ENCODE measurements at places on chromosomes 1 and 21. TPM values are rescaled to one million over a fixed set of nuclear protein-coding genes. Genes with fewer than 3 reads are reported as not detected.

GRCh38 chr1:159900086-159900680, at the start of gene CFAP45:
CFAP45 (minus strand) TSS chr1:159900165; CDS start chr1:159900098, 67 bp downstream.
- no peak for DNase-seq
- no peaks in the 10 kb centered on the region for H3K36me3 ChIP-seq
- H3K27me3 ChIP-seq, result peaks cover 4% of the 10 kb centered on the region
- no peaks in the 10 kb centered on the region for H3K4me1 ChIP-seq
- no peak within 1 kb of the TSS for H3K27ac ChIP-seq
- no peak within 1 kb of the TSS for H3K4me3 ChIP-seq

DNA sequence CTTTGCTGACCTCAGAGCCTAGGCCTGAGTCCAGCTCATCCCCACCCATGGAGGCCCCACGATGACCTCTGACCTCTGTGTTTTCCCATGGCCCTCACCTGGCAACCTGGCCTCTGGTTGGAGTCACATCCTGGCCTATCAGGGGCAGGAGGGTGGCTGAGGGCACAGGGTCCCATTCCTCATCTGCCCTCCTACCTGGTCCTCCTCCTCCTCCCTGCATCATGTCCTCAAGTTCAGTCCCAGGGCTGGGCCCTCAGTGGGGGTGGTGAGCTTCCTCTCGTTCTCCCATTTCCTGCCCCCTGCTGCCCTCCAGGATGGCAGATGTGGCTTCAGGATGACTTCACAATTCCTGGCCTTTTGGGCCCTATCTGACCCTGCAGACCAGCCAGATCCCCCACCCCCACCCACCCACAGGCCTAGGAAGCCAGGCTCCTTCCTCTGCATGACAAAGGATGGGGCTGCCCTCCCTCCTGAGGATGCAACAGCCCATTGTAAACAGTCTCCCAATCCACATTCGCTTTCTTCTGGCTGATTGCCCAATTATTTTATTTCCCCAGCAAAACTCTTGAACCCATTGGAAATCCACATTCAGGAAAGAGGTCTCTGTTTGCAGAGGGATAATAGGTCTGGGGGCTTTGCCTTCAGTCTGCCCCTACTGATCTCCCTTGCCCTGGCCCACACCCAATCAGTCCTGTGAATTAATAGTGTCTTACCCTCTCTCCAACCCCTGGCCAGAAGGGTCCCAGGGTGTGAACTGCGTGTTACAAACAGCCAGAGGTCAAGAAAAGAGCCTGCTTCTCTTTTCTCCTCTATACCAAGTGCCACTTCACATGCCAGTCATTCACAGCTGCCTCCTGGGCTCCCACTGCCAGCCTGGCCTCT, 10.3 kb upstream of the LEFTY1 start:
- no peak for DNase-seq
- H3K27ac ChIP-seq, result no peak overlapping the region
- H3K36me3 ChIP-seq, result no peaks in the 10 kb centered on the region
- H3K4me3 ChIP-seq, result no peak overlapping the region
- peaks cover 29% of the 10 kb centered on the region for H3K27me3 ChIP-seq

The HRNR gene
- not detected for total RNA-seq

GRCh38 chr1:192631749-192632148, 4.2 kb upstream of the RGS13 start:
- no peaks in the 10 kb centered on the region for H3K4me1 ChIP-seq
- no peaks in the 10 kb centered on the region for H3K36me3 ChIP-seq
- no peak overlapping the region for H3K4me3 ChIP-seq
- H3K27me3 ChIP-seq, result peaks cover 16% of the 10 kb centered on the region
- no peak overlapping the region for H3K27ac ChIP-seq

The ESPN gene
- 0.89 TPM for total RNA-seq

The CCDC17 gene
- total RNA-seq, result 2.5 TPM

The TMIGD3 gene
- total RNA-seq, result not detected

GRCh38 chr1:35524106-35524505, 33.1 kb downstream of the KIAA0319L start:
- H3K4me3 ChIP-seq, result no peak overlapping the region
- no peak overlapping the region for H3K27ac ChIP-seq
- DNase-seq, result no peak
- H3K4me1 ChIP-seq, result no peaks in the 10 kb centered on the region
- H3K27me3 ChIP-seq, result no peaks in the 10 kb centered on the region
- H3K36me3 ChIP-seq, result peaks cover 49% of the 10 kb centered on the region

The RCC2 gene
- 133 TPM for total RNA-seq

The C21orf58 gene
- 82.1 TPM for total RNA-seq

The LCE2B gene
- total RNA-seq, result not detected

- no peak overlapping the region for H3K4me3 ChIP-seq
- no peak overlapping the region for H3K27ac ChIP-seq
- no peak for DNase-seq
- H3K36me3 ChIP-seq, result no peaks in the 10 kb centered on the region
- H3K27me3 ChIP-seq, result no peaks in the 10 kb centered on the region
- H3K4me1 ChIP-seq, result no peaks in the 10 kb centered on the region
Measured at GRCh38 chr1:79662596-79662995, 656.1 kb upstream of the ADGRL4 start.

The ADORA1 gene
- not detected for total RNA-seq

DNA sequence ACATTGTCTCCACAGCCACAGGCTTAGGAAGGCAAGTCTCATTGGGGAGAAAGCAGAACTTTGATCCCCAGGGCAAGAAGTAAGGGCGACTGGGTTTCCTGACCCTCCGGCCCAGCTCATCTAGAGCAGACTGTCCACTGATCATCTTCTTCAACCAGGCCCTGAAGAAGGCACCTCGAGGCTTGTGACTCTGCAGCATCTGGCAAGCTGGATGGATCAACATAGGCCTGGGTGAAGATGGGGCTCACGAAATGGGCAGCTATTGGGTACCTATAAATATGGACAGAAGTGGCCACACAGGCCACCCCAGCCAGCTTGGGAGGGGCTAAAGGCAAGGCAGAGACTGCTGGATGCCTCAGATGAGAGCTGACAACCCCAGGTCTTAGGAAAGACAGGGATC, 13.0 kb downstream of the TAL1 start:
- no peak overlapping the region for H3K4me3 ChIP-seq
- no peaks in the 10 kb centered on the region for H3K36me3 ChIP-seq
- H3K4me1 ChIP-seq, result no peaks in the 10 kb centered on the region
- DNase-seq, result no peak
- peaks cover 2% of the 10 kb centered on the region for H3K27me3 ChIP-seq

- H3K27me3 ChIP-seq, result peaks cover 4% of the 10 kb centered on the region
- no peak overlapping the region for H3K4me3 ChIP-seq
- H3K27ac ChIP-seq, result no peak overlapping the region
- no peaks in the 10 kb centered on the region for H3K4me1 ChIP-seq
- peak; percentile 74 for DNase-seq
Measured at GRCh38 chr1:21594935-21595897, 73.9 kb downstream of the RAP1GAP start.

DNA sequence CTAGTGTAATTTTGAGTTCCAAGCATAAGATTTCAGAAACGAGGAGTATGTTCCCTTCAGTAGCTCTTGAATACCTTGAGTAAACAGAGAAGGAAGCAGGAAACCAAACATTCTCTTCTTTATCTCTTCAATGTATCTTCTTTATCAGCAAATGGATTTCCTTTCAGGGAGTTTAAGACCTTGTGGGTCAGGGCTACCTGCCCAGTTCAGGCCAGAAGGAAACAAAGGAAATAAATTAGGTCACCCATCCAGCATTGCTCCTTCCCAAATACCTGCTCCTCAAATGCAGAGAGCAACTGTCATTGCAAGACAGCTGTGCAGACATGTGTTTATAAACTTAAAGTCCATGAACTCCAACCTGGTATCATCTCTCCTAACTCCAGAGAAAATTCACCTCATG, 130.1 kb upstream of the SOD1 start:
- no peak overlapping the region for H3K4me3 ChIP-seq
- H3K4me1 ChIP-seq, result peaks cover 5% of the 10 kb centered on the region
- H3K36me3 ChIP-seq, result no peaks in the 10 kb centered on the region
- peaks cover 5% of the 10 kb centered on the region for H3K27me3 ChIP-seq
- H3K27ac ChIP-seq, result no peak overlapping the region
- DNase-seq, result no peak

- no peak overlapping the region for H3K27ac ChIP-seq
- no peaks in the 10 kb centered on the region for H3K27me3 ChIP-seq
- H3K4me3 ChIP-seq, result no peak overlapping the region
- no peak for DNase-seq
Measured at GRCh38 chr1:27596261-27596660, 7.7 kb downstream of the AHDC1 start.

DNA sequence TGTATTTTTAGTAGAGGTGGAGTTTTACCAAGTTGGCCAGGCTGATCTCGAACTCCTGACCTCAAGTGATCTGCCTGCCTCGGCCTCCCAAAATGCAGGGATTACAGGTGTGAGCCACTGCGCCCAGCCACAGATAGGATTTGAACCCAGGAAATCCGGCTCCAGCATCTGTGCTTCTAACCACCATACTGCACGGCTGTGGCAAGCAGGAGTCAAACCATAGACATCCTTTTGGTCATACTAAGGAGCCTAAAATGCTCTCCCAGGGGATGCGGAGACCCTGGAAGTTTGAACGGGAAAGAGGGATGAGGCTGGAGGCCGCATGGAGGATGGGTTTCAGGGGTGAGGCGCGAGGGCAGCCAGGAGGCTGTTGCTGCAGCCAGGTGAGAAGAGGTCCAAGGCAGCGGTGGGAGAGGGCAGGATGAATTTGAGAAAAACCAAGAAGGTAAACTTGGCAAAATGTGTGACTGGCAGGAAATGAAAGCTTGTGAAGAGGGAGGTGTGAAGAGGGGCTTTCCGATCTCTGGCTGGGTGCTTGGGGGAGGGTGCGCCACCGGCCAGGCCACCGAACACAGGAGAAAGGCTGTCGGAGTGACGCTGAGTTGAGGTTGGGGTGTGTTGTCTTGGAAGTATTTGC, 24.0 kb upstream of the CDK18 start:
- H3K4me1 ChIP-seq, result peaks cover 28% of the 10 kb centered on the region
- peak; percentile 79 for DNase-seq
- peaks cover 17% of the 10 kb centered on the region for H3K27me3 ChIP-seq
- H3K27ac ChIP-seq, result peak overlapping the region; percentile 73
- H3K36me3 ChIP-seq, result no peaks in the 10 kb centered on the region

The KCNA2 gene
- 2.4 TPM for total RNA-seq

GRCh38 chr1:116510361-116510760, 60.5 kb downstream of the CD58 start:
- H3K36me3 ChIP-seq, result peaks cover 38% of the 10 kb centered on the region
- DNase-seq, result peak; percentile 41
- peaks cover 78% of the 10 kb centered on the region for H3K4me1 ChIP-seq
- H3K27me3 ChIP-seq, result no peaks in the 10 kb centered on the region
- H3K4me3 ChIP-seq, result no peak overlapping the region
- peak overlapping the region; percentile 79 for H3K27ac ChIP-seq

The MTARC2 gene
- total RNA-seq, result not detected

GRCh38 chr1:222171005-222171404, 376.9 kb downstream of the HHIPL2 start:
- H3K4me3 ChIP-seq, result no peak overlapping the region
- H3K27ac ChIP-seq, result no peak overlapping the region
- H3K4me1 ChIP-seq, result peaks cover 2% of the 10 kb centered on the region

- H3K4me1 ChIP-seq, result no peaks in the 10 kb centered on the region
- no peak overlapping the region for H3K27ac ChIP-seq
- no peak for DNase-seq
- peaks cover 5% of the 10 kb centered on the region for H3K36me3 ChIP-seq
- no peak overlapping the region for H3K4me3 ChIP-seq
- H3K27me3 ChIP-seq, result peaks cover 10% of the 10 kb centered on the region
Measured at GRCh38 chr1:172917972-172918371, 132.8 kb downstream of the TNFSF18 start.

DNA sequence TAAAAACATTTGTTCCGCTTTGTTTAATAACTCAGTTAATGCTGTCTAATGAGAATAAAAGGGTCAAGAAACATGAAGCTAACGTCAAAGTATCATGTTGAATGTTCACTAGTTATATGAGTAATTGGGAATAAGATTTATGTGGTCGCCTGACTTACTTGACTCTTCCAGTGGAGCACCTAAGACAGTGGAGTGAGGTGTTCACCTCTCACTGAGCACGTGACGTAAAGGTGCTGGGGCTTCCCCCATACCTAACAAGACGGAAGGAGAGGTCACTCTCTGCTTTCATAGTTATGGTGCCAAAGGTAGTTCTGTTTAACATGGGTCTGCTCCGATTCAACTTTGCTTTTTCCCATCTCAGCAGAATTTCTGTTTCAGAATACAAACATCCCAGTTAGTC, 686 bp downstream of the KMO start:
- no peak for DNase-seq
- H3K27me3 ChIP-seq, result peaks cover 29% of the 10 kb centered on the region
- peaks cover 10% of the 10 kb centered on the region for H3K4me1 ChIP-seq
- no peak overlapping the region for H3K27ac ChIP-seq
- H3K4me3 ChIP-seq, result no peak overlapping the region

The LMNA gene
- total RNA-seq, result 41.9 TPM

The MYCL gene
- total RNA-seq, result 0.12 TPM

GRCh38 chr1:109531380-109531779, 8.3 kb upstream of the GPR61 start:
- DNase-seq, result no peak

The LYPD8 gene
- not detected for total RNA-seq

DNA sequence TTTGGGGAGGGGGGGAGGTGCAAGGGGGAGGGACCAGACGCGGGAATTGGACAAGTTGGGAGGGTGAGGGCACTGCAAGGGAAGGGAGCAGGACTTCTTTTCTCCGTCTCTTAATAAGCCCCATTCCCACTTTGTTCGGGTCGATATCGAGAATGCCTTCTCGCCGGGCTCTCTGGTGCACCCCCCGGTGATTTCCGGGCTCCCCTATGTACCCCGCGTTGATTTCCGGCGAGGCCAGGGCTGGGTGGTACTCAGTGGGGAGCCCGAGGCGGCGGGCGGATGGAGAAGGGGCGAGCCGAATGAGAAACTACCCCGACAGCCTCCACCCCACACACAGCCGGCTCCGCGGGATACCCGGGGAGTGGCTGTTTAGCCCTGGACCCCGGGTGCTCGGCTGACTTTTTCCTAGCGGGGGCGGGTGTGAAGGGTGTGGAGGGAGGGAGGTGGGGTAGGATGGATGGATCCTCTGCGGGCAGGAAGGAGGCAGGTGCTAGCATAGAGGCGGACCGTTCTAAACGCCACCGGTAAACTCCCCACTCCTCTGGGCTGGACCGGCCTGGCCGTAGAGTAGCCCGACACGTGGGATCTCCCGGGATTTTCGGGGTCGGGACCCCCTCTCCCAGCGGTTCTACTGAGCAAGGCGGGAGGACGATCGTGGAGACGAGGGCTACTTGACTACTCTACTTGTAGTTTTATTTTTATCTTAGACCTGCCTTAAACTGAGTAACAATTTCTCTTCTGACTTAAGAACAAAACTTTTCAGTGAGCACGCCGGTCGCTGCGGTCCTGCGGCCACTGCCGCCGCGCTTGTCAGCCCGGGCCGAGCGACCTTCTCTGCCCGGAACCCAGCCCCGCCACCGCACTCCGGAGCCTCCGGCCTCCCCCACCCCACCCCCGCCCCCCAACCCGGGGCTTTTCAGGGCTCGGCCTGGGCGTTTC, 1.0 kb downstream of the RNF220 start:
- peak; percentile 54 for DNase-seq
- H3K36me3 ChIP-seq, result no peaks in the 10 kb centered on the region
- H3K27ac ChIP-seq, result no peak overlapping the region
- peaks cover 57% of the 10 kb centered on the region for H3K27me3 ChIP-seq

The TRABD2B gene
- total RNA-seq, result not detected

Measured in activated CD8-positive, alpha-beta memory T cell treated with anti-CD3 and anti-CD28 coated beads, Interleukin-2, amount 10 ng/mL, durations not matched to agents 7 days and 5 days (primary cell).